ENCODE measurements at places on chromosomes 16 and 17. TPM values are rescaled to one million over a fixed set of nuclear protein-coding genes. Genes with fewer than 3 reads are reported as not detected.
A peak's percentile ranks its signal among the peaks of the same experiment; 100 is the strongest.

DNA sequence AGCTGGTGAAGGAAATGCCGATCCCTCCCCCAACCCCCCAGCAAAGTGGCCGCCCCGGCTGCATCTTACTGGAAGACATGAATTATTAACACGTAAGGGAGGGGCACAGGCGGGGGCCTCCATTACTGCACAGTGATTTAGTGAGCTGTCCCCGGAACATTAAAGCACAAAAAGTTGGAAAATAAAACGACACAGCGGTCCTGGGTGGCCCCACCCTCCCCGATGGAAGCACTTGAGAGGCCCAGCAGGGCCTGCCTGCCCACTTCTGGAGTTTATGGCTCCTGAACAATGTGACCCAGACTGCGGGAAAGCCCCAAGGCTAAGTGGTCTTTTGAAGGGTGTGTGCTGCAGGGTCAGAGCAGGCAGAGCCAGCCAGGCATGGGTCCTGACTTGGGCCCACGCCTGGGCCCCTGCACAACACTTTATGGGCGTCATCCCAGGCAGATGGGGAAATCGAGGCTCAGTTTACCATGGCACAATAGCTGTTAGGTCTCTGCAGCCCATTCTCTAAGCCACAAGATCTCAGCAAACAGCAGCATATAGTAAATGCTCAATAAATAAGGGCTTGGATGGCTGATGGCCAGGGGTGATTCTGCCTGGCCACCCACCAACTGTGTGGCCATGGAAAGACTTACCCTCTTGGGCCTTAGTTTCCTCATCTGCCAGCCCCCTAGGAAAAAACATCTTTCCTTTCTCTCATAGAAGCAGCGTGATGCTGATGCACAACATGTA is 22.8 kb downstream of the CCDC102A start:
- DNase-seq, result no peak

DNA sequence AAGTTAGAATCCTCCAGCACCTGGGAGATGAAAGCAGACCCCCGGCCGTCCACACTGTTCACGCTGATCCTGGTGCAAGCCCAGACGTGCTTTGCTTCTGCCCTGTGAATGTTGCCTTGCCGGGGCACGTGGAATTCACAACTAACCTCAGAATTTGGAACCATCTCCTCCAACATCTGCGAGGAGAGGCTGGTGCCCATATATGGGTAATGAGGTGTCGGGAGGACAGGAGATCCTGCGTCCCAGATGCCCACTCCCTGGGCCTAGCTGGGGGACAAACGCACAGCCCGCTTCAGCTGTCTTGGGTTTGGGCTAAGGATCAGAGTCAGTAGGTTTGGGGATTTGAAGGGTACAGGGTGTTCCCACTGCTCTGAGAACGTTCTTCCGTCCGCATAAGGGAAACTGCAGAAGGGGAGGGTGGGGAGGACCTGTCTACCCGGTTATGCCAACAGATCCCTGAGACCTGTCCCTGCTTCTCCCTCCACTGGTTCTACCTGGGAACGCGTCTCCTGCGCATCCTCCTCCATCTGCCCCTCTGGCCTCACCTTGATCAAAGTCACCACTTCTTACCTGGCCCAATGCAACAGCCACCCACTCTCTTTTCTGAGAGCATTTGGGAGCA is 14.1 kb downstream of the PPL start:
- no peak for DNase-seq

Gene CMTR2
- 29.5 TPM for total RNA-seq

Gene CLEC19A
- not detected for total RNA-seq

DNA sequence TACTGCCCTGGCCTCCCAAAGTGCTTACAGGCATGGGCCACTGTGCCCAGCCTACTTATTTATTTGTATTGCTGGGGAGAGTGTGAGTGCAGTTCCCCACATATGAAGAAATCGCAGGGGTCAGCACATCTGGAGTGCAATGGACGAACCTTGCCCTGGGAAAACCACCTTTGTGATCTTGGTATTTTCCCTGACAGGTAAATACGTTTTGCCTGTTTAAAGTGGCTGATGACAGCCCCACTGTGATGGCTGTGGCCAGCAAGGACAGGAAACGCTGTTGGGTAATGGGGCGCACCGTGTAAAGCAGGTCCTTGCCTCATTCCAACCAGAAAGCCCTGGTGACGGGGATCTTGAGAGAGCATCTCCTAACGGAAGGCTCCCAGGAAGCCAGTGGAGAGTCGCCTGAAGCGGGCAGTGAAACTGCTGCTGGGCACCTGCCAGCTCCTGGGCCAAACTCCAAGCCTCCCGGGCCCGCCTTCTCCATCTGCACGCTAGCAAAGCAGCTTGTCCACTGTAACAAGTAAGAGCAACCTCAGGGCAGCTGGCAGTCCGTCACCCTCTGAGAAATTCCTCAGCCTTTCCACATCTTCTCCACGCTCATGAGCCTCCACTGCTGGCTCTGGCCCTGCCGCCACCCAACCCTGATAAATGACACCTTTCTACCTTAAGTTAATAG is 17.5 kb downstream of the EMC8 start:
- DNase-seq, result peak; percentile 81

Gene FBXW10B
- total RNA-seq, result 0.50 TPM

All from fibroblast of lung (primary cell).